ENCODE measurements at places on chromosomes 5 and 9.

GRCh38 chr5:87110721-87111120 is 157.0 kb upstream of the RASA1 start:
- DNase-seq = no peak

DNA sequence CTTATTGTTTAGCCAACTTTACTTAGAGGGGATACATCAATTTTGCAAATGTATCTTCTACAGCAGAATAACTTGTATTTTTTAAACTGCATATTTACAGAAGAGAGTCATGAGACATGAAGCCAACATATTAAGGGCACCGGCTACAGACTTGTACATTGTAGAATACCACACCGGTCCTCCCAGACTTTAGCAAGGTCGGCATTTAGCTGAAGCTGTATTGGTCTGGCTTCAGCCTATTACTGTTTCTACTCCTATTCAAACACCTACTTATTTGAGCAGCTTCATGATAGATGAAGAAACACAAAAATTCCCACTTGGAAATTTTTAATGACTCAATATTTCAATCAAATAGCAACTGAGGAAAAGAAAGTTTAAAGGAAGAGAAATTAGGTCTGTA is 33.0 kb downstream of the NR3C1 start:
- no peak for DNase-seq

- DNase-seq = peak; percentile 22
These were observed 27.9 kb upstream of the CEMIP2 start for GRCh38 chr9:71796100-71796767.

DNA sequence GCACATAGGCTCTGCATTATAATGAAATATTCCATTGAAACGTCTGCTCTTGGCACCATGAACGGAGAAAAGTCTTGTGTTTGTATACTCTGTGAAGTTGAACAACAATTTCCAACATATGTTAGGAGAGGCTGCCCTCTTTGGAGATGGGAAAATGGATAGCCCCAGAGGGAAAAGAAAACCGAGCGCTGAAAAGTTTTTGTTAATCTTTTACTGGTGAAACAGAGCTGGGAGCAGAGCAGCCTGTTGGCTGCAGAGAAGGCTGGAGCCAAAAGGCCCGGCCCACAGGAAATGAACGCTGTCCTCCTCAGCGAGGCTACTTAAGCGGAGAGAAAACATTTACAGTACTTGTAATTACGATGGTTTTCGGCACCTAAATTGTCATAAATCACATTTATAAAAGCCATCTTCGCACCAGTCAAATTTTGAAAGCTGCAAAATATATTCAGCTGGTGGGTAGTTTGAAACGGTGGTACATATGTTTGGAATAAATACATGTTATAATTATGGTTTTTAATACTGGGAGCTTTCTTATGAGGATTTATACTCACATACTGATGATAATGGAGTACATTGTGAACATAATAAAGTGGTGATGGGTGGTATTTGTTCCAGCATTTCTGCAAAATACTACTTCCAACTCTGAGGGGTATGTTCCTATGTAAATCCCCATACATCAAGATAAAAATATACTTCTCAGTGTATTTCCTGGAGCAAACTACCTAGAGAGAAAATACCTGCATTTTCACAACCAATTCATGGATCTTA is 129.6 kb upstream of the CNTLN start:
- DNase-seq = peak; percentile 83

DNA sequence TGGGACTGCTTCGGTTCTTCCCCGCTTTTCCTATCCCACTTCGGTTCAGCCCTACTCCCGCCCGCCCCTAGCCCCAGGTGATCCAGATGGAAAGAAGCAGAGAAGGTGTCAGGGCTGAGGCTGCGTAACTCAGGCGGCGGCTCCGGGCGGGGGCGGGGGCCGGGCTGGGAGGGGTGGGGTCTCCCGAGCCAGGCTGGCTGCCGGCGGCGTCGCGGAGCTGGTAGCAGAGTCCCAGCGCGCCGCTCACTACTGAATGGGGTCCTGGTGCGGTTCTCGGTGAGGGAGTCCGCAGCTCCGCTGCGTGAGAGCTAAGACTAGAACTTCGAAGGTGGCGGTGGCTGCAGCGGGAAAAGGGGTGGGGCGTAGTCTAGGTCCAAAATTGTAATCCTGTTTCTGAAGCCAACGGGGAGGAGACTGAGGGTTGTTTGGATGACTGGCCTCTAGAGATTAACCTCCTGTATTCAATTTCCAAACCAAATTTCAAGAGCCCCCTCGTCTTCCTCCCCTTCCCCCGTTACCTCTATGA is 1.4 kb downstream of the PRR16 start:
- DNase-seq = peak; percentile 73

Data from EH (cell line).